Activated T-helper 1 cell treated with anti-CD3 and anti-CD28 coated beads, Interleukin-12 subunit alpha, Interleukin-12 subunit beta, Interleukin-2, Interleukin-4 antibody, amounts not matched to agents 30 ng/mL and 10 ng/mL and 1 ng/mL, durations not matched to agents 14 hours and 24 hours and 36 hours (primary cell): ENCODE measurements at places on chromosomes 2 and 18.

- no peak for DNase-seq
Measured at GRCh38 chr2:41182961-41183360, 731.1 kb upstream of the SLC8A1 start.

DNA sequence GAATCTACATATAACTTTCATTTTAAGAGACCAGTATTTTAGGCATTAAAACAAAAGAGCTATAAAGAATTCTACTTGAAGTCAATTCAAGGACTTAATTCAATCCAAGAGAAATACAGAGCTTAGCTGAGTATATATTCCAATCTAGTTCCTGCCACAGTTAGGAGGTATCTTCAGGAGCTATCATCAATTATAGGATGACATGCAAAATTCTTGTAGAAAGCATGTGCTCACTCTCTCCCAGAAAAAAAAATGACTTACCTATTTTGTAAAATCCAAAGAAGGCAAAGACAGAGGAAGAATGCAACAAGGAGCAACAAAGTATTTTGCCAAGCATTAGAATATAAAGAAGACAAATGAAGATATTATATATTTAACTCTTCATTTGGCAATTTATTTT lies 31.8 kb upstream of the CFAP36 start:
- DNase-seq: no peak

GRCh38 chr2:69353360-69353759 lies 33.7 kb downstream of the GFPT1 start:
- DNase-seq: no peak

GRCh38 chr18:79781331-79781941 lies 16.3 kb upstream of the KCNG2 start:
- no peak for DNase-seq

DNA sequence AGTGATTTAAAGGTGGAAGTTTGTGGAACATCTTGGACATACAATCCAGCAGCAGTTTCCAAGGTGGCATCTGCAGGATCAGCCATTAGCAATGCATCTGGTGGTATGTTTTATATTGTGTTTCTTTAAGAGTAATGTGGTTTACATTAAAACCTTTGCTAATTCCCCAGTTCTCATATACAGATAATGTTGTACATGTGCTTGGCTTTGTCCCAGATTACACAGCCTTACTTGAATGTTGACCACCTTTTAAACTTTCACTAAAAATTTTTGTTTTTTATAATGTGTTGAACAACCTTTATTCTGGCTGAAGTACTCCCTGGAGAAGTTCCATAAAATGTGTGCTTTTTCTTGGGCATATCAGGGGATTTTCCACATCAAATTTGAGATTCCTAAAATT lies 57.5 kb downstream of the MIB1 start:
- DNase-seq: no peak

GRCh38 chr2:148939271-148939670 lies 64.2 kb downstream of the KIF5C start:
- DNase-seq: no peak
